ENCODE measurements at places on chromosomes 16 and 17.

- no peak for DNase-seq
Measured at GRCh38 chr16:86988920-86989696, 328.1 kb downstream of the C16orf95 start.

- DNase-seq: no peak
Measured at GRCh38 chr16:78057803-78058564, 35.6 kb downstream of the CLEC3A start.

DNA sequence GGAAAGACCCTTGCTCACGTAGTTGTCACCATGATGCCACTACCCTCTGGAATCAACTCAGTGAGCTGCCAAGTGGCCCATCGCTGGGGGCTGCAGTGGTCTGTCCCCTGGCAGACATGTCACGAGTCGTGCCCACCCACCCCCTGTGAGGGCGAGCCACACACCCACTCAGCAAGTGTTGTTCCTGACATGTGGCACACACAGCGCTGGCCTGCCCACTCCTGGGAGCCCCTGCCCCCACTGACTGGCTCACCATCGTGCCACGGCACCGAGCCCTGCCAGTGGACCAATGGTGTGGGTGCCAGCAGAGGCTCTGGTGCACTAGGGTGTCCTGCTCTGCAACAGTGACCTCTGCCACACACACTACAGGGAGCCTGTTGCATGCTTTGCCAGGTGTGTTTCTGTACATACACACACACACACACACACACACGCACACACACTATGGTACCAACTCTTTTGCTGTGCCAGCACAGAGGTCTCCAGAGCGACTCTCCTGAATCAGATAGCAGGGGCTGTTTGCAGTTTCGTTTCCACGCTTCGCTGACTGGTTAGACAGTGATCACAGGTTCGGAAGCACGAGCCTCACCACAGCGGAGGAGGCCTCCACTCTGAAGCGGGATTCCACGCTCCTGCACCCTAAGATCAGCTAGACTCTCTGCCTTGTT, 7.7 kb downstream of the RTN4RL1 start:
- DNase-seq: no peak

DNA sequence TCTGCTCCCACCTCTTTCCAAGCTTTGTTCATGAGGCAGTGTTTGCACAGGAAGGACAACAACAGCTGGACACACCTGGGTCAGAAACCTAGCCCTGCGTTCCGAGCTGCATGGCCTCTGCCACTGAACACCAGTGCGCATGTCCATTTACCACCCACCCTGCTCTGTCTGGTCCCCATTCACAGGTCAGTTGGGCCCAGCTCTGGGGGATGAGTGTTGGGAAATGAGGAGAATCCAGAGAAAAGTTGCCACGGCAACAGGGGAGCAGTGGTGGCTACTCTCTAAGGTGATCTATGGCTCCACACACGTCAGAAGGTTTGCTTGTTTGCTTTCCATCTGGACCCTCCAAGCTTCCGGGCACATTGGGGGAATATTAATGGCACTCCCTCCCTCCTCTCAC, 70.4 kb upstream of the ASIC2 start:
- DNase-seq: no peak

DNA sequence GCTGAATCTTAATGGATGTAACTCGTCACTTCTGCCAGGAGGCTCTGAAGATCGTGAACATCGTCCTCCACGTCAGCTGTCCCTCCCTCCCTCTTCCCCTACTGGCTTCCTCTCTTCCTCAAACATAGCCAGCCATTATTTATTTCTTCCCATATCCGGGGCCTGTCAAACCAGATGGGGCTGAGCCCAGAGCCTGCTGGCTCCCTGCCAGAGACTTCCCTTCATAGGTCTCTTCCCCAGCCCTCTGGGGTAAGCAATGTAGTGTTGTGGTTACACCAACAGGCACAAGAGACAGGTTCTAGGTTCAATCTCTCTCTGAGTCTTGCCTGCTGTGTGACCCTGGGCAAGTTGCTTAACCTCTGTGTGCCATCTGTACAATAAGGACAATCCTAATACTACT, 40.1 kb upstream of the ZFP90 start:
- no peak for DNase-seq

DNA sequence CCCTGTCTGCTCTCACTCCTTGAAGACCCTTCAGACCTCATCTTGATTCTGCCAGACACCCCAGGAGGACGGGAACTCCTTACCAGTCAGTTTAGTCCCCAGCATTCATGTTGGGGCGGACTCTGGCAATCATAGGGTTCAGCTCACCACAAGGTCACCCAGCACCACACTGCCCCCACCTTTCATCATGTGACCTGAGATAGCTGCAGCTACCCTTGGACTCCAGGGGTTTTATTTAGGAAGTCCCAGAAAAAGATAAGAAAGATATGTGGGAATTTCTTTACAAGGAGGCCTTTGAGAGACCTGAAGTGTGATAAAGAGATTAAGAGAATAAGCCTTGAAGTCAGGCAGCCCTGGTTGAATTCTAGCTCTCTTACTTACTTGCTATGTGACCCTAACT, 59.8 kb upstream of the NLK start:
- DNase-seq: no peak
